IMR-90 (cell line): ENCODE measurements at places on chromosomes 12 and 14. TPM values are rescaled to one million over a fixed set of nuclear protein-coding genes. Genes with fewer than 3 reads are reported as not detected.

DNA sequence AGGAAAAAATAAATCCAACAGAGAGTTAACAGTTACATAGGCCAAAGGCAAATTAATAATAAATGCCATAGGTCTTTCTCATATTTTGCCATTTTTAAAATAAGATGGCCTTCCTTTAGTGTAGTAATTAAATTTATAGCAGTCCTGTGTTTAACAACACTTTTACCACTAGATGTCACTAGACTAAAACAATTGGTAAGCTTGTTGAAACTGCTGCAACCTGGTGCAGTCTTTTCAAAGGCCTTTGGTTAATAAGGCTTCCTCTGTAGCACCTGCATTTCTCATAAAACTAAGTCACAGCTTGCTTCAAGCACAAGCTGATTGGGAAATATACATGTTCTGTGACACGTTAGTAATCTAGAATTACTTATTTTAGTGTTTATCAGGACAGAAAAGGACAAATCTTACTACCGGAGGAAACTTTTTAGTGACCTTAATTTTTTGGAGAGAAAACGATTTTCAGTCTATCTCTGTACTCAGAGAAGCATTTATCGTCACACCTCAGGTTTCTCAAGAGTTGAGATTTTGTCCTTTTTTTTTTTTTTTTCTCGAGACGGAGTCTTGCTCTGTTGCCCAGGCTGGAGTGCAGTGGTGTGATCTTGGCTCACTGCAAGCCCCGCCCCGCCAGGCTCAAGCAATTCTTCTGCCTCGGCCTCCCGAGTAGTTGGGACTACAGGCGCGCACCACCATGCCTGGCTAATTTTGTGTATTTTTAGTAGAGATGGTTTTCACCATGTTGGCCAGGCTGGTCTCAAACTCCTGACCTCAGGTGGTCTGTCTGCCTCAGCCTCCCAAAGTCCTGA lies 20.0 kb downstream of the BORCS5 start:
- DNase-seq: peak; percentile 86

GRCh38 chr12:79844693-79845092 lies 90.2 kb downstream of the PPP1R12A start:
- peak; percentile 91 for DNase-seq

GRCh38 chr12:49903700-49904423 lies at the start of gene FAIM2:
Gene FAIM2 (minus strand): TSS chr12:49903900. CDS start chr12:49903792, 108 bp downstream.
- peak; percentile 82 for DNase-seq

- DNase-seq: no peak
Observed at GRCh38 chr12:41437563-41437962, 249.4 kb downstream of the PDZRN4 start.

GRCh38 chr12:27907766-27908165 lies 64.8 kb downstream of the PTHLH start:
- peak; percentile 49 for DNase-seq

GRCh38 chr14:68947802-68948201 lies 31.3 kb downstream of the ACTN1 start:
- peak; percentile 42 for DNase-seq

DNA sequence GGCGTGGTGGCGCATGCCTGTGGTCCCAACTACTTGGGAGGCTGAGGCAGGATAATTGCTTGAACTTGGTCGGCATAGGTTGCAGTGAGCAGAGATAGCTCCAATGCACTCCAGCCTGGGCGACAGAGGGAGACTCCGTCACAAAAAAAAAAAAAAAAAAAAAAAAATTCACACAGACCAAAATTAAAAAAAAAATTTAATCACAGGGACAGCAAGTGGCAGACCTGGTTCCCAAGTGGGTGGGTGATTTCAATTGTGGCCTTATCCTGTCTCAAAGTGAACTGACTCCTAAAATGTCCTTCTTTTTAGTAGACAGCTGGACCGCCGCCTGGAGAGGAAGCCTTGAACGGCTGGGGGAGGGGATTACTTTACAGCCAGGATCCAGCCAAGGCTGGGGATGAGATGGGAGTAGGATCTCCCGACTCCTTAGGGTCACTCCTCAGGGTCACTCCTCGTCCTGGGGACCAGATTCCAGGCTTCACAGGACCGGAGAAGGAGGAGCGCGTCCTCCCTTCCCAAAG lies 1.5 kb upstream of the KCNH3 start:
- no peak for DNase-seq

DNA sequence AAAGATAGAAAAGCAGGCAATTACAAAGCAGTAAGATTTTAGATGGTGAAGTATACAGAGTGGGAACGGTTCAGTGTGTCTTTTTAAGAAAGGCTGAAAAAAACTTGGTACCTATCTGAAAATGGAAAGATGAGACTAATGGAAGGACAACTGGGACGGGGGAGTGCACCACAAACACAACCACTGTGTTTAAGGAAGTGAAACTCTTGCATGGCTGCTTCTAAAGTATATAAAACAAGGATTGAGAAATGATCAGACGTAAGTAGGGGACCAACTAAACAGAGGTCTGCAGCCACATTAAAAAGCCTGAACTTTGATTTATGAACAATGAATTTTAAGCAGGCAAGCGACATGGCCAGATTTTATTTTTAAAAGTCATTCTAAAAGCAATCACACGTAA lies 328.6 kb downstream of the MDGA2 start:
- no peak for DNase-seq

GRCh38 chr12:109987615-109988014 lies 8.6 kb downstream of the GIT2 start:
- DNase-seq: peak; percentile 90

DNA sequence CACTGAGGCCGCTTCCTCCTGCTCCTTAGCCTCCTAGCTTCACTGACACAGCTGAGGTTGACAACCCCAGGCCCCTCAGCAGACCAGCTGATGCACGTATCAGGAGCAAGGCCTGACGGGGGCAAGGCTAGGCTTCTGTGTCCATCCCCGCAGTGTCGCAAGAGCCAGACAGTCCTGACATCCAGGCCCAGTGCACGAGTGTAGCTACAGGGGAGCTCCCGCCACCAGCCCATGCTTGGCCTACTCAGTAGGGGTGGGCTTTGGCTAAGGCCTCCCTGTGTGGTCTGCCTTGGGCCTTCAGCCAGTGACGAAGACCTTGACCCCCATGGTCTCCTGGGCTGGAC lies 179.1 kb downstream of the DPF3 start:
- no peak for DNase-seq

- DNase-seq: no peak
Observed at GRCh38 chr12:26830783-26831551, 2.0 kb downstream of the ITPR2 start.

FAM90A1 gene
- polyA plus RNA-seq: 0.09 and 0.11 TPM in 2 replicates

PIWIL1 gene
- not detected in 2 replicates for polyA plus RNA-seq

SLCO1B1 gene
- not detected in 2 replicates for polyA plus RNA-seq

DEGS2 gene
- not detected in 2 replicates for polyA plus RNA-seq

SIX6 gene
- not detected in 2 replicates for polyA plus RNA-seq

CIT gene
- polyA plus RNA-seq: 13.1 and 13.2 TPM in 2 replicates
